ENCODE measurements at places on chromosomes 2 and 18.

- DNase-seq = no peak
These were observed 78.6 kb upstream of the CSRNP3 start for GRCh38 chr2:165390875-165391274.

DNA sequence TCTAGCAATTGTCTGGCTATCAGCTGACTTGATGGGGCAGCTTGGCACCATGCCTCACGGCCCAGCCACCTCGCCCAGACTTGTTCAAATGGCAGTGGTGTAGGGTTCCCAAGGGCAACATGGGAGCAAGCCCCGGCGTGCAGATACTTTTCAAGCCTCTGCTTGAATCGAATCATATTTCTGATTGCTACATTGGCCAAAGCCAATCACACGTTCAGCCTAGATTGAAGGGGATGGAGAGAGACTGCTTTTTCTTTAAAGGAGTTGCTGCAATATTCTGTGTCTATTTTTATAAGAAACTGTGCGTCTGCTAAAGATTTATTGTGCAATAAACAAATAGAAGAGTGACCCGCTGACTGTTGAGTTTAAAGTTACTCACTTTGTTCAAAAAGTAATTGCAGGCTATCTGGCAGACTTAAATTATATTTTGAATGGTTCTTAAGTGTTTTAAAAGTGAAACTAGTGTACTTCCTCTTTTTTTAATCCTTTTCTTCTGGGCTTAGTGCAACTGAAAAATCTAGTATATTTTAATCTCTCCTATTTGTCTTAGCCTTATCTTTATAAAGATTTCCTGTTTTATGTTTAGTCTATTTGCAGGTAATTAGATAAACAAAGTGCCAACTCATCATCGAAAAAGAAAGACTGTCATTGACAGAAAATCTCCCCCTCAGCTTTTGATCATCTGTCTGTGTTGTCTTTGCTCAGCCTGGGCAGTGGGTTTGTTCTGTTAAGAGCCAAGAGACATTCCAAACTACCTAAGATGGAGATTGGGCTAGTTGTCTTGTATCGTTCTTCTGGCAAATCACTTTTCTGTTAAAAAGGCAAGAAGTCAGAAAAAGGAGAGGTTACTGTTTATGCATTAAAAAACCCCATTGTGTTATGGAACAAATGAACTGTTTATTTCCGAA, 156.1 kb downstream of the TPGS2 start:
- no peak for DNase-seq

DNA sequence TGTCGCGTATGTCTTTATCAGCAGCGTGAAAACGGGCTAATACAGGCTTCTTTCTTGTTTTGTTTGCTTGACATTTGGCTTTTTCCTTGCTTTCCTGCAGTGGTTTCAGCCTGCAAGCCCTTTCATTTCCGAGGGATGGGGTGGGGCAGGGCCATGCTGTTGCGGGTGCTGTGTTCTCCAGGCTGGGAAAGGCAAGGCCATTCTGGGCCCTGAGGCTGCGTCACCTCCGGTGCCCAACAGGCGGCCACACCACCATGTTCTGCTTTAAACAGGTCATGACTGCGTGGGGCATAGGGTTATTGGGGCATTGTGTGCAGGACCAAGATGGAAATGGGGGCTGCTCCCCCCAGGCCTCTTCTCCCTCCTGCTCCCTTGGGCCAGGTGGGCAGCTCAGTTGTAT, 38.6 kb upstream of the PLB1 start:
- DNase-seq = no peak

- DNase-seq = peak; percentile 20
These were observed 47.1 kb downstream of the SPTBN1 start for GRCh38 chr2:54503192-54503591.

DNA sequence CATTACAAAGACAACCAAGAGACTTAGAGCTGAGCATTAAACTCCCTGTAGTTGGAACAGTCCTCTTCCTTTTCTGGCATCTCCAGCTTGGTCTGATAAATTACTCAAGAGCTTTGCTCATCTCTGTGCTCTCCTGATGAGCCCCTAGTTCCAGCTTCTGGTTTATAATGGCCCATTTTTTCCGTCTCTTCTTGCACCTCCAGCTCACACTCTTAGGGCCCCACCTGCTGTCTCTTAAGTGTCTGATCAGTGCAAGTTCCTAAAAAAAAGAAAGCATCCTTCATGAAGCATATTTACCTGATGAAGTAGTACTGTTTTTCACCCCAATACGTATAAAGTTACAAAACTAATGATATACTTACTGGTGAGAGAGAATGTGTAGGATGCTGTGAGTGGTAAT, 822.9 kb downstream of the RNF144A start:
- no peak for DNase-seq

DNA sequence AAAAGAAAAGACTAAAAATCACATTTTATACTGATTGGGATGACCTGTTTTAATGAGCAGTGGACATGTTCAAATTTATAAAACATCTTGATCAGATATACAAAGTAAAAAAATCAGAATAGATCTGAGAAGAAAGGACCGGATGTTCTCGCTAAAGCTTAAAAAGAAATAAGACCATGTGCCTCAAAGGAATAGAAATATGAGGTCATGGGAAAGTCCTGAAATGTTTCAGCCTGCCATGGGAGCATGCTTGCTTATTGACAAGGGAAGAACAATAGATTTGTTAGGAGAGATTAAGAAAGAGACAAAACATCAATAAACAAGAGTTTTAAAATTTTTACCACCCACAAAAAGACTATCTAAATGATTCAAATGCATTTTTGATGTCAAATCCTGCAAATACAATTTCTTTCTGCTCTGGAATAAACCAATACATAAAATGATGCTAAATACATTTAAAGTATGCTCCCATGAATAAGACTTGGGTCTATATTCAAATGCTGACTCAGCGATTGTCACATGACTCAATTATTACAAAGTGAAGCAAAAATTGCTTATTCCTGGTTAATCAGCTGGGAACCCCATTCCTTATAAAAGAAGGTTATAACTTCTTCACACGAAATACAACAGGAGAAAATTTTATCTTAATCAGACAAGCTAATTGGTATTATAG, 633.9 kb upstream of the PKDCC start:
- no peak for DNase-seq

DNA sequence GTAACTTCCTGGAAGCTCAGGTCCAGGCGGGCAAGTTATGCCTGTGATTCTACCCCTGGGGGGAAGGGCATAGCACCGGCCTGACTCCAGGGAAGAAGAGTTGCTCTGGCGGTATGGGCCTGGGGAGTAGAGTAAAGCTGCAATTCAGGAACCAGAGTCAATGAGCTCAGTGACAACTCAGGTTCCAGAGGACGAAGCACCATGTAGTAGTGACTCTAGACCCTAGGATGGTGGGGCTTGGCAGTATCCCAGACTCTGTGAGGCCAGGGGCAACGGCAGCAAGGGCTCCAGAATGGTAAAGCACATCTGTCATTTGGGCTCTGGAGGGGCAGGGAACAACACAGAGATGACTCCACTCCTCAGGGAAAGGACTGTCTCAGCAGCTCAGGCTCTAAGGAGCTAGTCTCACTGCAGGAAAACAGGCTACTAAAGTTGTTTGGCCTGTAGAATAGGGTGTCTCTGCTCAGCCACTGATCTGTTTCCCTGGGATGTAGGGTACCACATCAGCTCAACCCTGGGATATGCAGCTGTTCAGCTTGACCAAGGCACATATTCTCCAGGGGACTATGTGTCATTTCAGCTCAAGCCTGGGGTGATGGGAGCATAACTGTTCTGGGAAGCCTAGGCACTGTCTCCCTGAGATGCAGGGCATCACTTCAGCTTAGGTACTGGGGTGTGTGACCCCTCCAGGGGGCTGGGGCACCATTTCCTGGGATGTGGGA, 36.2 kb upstream of the RHOB start:
- DNase-seq = no peak

DNA sequence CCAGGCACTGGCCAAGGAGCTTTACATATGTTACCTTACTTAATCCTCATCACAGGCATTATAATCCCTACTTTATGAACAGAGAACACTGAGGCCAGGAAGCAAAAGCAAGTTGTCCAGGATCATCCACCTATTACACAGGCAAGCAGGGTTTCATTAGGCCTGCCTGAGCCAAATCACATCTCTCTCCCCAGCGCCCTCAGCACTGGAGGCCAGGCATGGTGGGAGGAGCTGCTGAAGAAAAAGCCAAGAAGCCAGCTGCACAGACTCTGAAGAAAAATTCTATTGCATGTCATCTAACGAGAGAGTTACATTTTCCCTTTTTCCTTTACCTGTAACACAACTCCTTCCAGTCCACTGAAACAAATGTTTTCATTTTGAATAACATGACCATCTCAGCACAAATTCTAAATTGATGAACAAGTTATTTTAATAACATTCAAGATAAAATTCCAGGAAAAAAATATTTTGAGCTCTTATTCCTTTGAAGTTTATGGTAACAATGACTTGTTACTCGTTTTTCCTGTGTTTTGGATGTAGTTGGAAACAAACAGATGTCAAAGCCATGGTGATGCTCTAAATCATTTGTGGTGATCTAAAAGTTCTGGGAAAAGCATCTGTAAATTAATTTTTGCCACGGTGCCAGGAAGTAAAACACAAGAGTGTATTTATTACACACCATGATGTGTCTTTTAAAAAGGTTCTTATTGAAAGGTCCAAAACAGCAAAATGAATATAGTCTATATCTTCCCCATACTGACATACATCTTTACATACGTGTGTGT, 139.0 kb upstream of the ITGB6 start:
- DNase-seq = no peak

DNA sequence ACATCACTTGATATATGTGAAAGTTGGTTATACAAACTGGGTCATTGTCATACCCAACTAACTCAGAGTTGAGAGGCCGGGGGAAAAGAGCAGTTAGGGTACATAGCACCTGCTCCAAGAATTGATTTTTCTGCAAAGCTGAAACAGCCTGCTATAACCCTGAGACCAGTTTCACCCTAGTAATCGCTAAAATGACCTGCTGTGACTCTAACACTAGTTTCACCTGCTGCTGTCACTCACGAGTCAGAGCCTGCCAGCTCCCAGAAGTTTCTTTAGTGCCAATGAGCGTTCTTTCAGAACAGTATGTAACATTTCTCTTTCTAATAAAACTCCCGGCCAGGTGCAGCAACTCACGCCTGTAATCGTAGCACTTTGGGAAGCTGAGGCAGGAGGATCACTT, 28.0 kb downstream of the SRSF7 start:
- DNase-seq = no peak

GRCh38 chr2:191173206-191173605, 22.4 kb upstream of the STAT4 start:
- no peak for DNase-seq

GRCh38 chr2:6887751-6888192, 10.2 kb downstream of the RSAD2 start:
- DNase-seq = no peak

GRCh38 chr2:72028996-72029395, 118.7 kb downstream of the CYP26B1 start:
- DNase-seq = no peak

GRCh38 chr2:191811807-191812602, 34.9 kb downstream of the CAVIN2 start:
- DNase-seq = peak; percentile 14

GRCh38 chr2:201919308-201919634, 112.9 kb downstream of the CDK15 start:
- no peak for DNase-seq

DNA sequence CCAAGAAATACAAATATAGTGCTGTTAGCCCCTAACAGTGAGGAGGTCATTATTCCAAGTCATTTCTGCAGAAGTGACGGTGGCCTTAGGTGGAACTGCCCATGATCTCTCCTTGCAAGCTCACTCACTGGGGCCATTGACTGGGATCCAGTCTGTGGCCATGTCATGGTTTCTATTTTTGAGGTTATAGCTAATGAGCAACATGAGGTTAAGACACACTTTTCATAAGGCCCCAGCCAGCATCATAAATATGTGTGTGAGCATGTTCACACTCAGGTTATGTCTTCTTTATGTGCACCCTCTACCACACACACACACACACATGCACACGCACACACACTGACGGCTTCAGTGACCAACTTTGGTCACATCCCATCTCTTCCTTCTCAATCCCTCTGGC, 484 bp downstream of the AFF3 start:
- DNase-seq = no peak

DNA sequence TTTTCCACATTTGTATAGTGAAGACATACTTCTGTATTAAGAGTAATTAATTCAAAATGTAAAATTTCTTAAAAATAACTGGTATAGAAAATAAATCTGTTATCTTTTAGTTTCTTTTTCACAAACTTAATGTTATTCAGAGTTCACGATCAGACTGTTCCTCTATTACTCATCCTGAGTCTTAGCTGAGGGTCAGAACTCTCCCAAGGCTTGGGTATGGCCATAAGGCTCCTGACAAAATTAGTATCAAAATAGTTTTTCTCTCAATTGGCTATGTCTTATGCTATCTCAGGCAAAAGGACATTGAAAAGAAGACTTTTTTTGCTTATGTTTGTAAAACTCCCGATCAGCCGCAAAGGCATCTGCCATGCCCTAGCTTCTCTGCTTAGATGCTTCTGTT, 56.1 kb upstream of the NAB1 start:
- DNase-seq = no peak

DNA sequence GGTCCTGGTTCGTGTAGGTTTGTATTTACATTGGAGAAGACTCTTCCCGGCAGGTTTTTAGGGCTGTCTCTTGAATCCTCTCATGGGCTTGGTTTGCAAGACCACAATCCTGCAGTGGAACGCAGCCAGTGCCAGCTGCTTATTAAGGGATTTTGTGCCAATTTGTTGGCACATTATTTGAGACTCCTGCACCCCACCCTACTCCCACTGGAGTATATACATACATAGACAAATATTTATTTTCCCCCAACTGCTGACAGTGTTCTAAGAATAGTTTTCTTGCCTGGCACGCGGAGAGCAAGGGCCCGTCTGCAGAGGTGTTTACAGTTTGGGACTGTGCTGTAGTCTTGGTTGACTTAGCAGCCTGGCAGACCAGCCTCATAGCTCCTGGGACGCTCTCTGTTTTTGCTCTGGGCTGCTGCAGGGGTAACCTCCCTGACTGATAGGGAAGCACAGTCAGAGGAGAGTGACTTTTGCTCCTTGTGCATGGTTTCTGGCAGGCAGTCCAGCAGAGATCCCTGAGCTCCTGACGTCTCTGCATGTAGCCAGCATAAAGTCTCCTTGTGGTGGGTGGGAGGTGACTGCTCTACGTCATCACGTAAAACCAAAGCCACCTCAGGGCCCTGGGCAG, 1.9 kb downstream of the LDLRAD4 start:
- DNase-seq = no peak

DNA sequence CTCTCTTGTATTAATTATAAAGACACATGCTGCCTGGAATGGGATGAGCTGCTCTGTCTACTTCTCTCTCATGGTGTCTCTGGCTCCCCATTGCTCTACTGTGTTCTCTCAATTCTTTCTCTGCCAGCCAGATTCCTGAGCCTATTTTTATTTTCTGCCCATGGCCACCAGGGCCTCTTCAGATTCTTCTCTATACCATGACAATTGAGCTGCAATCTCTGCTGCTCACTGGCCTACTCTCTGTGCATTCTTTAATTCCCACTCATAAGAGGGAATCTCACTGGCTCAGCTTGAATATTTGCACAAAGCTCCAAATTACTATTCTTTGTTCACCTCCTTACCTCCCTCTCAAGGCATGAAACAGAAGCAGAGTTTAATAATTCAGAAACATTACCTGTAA, 161.4 kb upstream of the GULP1 start:
- DNase-seq = no peak

Measured in activated T-cell treated with anti-CD3 and anti-CD28 coated beads for 24 hours (primary cell).